Spinal cord (tissue), 10 donors: ENCODE measurements at places on chromosomes 3 and 15. TPM values are rescaled to one million over a fixed set of nuclear protein-coding genes. Genes with fewer than 3 reads are reported as not detected.

ITPKA gene
- total RNA-seq: 0.89 TPM

NMNAT3 gene
- total RNA-seq: 10.0 TPM

GPR156 gene
- total RNA-seq: 2.1 TPM

KIF23 gene
- 21.0 TPM for total RNA-seq

SYNPR gene
- total RNA-seq: 9.9 TPM
